ENCODE measurements at places on chromosomes 4 and X.

DNA sequence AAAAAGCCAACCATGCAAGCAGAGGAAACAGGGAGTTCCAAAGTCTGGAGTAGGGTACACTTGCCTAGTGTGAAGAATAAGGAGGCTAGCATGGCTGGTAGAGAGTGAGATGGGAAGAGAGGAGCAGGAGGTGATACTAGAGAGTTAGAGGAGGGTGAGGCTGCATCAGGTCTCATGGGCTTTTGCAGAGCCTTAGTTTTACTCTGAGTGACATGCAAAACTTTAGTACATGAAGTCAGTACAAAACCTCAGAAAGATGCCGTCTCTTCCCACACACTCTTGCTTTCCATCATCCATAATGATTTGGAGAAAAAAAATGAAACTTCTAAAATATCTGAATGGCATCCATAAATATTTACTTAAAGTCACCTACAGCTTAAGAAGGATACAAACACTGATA lies 5.0 kb downstream of the OPRPN start:
- DNase-seq, result no peak

- DNase-seq, result no peak
Measured at GRCh38 chr4:77861495-77861894, 1.1 kb upstream of the MRPL1 start.

DNA sequence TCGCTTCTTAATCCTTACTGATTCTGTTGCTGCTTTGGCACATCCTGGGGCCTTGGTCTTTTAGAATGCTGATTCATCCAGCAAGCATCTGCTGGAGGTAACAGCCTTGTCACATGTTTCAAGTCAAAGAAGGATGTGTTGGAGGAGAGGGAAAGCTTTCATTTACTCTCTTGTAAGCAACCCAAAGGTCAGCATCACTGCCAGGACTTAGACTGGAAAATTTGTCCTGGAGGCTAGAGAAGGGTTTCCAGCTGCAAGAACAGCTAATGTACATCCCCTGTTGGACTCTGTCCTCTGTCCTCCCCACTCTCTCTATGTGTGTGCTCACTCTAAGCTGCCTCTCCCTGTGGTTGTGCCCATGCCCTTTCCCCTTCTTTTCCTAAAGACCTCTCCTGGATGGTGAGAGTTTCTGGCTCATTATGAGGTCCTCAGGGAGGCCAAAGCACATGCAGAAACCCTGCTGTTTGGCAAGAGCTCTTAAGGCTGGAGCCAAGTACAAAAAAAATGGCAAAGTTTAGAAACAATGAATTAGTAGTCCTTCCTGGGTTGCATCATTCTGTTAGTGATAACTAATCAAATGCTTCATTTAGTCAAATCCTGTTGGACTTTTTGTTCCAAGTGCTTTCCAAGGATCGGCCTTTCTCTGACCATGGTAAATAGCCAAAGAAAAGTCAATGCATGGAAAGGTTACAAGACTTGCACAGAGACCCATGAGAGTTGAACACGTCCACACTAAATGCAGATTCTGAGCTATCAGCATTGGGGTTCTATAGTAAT lies 13.4 kb upstream of the SRPX start:
- no peak for DNase-seq

DNA sequence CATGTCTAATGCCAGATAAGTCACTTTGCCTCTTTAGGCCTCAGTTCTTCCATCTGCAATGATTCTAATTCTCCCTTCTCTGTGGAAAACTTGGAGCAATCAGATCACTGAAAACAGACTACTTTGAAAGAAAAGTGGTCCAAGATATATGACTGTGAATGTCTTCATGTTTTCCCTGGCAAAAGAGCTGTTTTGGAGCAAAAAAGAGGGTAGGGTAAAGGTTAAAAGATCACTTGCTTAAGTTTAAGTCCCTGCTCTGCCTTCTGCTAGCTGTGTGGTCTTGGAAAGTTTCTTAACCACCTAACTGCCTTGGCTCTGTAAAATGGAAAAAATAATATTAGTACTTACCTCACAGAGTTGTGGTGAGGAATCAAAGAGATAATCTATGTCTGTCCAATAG lies 140.3 kb upstream of the PAK3 start:
- DNase-seq, result no peak

- DNase-seq, result no peak
Measured at GRCh38 chr4:98290511-98290910, 29.3 kb downstream of the RAP1GDS1 start.

GRCh38 chr4:85548841-85549240 lies 73.9 kb downstream of the ARHGAP24 start:
- no peak for DNase-seq

DNA sequence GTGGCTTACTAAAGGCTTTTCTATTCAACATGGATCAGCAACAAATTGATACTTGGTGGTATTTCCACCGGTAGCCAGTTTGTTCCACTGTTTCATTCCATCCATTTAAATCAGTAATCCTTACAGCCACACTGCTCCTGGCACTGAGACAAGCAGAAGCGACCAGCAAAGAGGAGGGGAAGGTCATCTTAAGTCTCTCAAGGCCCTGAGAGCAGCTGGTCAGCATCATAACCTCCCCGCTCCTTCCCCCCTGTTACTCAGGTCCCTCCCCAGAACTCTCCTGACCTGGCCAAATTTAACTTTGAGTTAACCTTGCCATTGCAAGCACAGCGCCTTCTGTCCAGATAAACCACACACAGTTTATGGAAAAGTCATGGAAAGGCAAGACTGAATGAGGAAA lies 331.3 kb upstream of the KLF3 start:
- no peak for DNase-seq

DNA sequence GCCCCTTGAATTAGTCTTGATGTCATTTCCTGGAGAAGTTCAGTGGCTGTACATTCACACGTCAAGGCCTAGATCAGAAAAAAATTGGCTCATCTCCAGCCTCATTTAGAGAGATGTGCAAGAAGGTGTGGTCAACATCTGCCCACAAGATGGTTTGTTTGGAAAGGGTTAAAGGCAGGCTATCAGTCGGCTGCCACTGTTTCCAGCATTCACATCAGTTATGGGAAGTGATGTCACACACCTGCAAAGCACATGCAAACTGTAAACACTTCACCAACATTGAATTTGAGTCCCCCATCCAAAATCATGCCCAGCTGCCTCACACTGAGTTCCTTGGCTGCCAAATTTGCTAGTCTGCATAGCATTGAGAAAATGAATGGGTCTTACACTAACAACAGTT lies 498.3 kb upstream of the INTU start:
- DNase-seq, result no peak

DNA sequence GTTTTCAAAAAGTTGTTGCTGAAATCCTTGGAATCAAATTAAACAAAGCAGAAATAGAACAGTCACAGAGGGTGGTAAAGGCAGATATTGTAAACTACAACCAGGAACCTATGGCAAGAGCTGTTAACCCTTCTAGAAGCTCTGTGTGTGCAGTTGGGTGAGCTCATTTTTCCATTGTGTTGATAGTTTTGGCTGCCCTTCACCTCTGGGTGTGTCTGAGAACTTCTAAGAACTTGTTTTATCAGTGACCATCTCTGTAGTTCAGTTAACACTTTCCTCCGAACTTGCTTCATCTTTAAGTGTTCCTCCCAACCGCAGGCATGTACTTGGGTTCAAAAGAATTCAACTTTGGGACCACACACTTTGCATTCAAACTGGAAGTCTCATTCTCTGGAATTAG lies 32.7 kb downstream of the RBMX start:
- DNase-seq, result no peak

- no peak for DNase-seq
Measured at GRCh38 chr4:93144644-93145043, 683.9 kb upstream of the ATOH1 start.

GRCh38 chrX:25427873-25428555 lies 412.2 kb upstream of the ARX start:
- no peak for DNase-seq

DNA sequence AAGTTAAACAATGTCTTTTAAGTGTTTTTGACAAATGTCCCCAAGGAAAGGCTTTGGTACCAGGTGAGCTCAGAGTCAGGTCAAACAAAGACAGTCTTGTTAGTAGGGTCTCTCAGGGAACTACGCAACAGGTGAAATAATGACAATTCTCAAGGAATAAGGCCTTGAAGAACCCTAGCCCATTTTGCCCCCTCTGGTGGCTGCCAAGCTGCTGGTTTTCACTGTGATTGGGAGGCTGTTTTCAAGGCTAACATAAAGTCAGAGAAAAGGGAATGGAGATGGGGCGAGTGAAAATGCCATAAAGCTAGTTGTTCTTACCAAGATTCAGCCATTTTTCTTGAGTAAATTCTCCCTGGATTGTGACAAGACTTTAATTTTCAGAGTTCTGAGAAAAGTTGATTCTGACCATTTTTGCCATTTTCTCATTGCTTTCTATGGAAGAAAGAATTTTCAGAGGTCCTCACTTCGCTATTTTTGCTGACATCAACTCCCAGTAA lies 58.7 kb downstream of the RWDD4 start:
- DNase-seq, result no peak

- DNase-seq, result no peak
Measured at GRCh38 chr4:8939160-8939839, 67.7 kb upstream of the HMX1 start.

GRCh38 chr4:113531572-113531971 lies 230.0 kb downstream of the CAMK2D start:
- DNase-seq, result no peak

DNA sequence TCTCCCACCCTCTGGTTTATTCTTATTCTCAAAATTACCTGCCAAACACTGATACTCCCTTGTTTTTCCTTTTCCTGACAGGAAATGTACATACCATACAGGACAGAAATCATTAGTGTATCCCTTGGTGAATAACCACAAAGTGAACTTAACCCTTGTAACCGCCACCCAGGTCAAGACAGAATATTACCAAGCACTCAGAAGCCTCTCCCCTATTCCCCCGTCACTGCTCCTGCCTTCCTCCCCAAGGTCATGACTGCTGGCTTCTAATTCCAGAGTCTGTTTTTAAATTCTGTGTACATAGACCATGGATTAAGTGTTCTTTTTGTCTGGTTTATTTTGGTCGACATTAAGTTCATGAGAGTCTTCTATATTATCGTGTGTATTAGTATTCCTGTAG lies 37.7 kb downstream of the HTT start:
- DNase-seq, result no peak

- DNase-seq, result no peak
Measured at GRCh38 chrX:129665916-129666644, 11.3 kb upstream of the APLN start.

DNA sequence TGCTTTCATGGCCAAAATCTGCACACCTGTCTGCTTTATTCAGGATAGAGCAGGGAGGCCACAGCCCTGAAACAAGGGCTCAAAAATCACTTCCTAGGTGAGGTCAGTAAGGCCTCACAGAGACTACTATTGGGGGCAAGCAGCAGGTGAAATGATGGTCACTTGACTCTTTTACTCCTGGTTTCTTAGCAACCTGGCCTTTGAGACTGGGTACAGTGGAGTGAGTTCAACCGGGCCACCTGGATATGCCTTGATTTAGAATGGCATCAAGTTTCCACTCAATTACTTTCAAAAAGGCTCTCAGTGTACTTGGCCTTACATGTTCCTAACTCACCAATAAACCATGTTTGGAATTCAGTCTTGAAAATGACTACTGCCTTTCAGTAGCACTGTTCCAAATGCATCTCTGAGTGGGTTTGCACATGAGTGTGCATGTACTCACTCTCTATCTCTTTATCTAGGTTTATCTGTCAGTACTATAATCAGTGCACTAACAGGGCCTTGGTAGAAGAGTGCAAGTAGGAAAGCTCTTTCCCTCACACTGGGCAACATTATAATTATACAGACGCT lies 388.2 kb downstream of the OPHN1 start:
- no peak for DNase-seq

DNA sequence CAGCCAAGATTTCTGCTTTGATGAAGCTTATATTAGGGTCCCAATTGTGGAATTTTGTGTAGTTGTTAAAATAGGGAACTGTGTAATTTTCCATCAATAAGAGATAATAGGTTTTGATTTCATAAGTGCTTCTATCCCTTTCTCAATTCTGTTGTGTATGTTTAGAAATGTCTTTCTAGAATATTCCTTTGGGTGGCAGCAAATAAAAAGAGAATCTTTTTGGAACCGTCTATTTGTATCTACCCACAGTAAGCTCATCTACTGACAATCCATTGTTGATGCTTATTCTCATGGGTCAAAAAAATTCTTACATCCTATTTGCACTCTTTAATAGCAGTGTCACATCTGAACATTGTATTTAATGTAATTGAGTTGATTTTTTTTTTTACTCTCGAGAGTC lies 61.7 kb downstream of the TMA16 start:
- no peak for DNase-seq

DNA sequence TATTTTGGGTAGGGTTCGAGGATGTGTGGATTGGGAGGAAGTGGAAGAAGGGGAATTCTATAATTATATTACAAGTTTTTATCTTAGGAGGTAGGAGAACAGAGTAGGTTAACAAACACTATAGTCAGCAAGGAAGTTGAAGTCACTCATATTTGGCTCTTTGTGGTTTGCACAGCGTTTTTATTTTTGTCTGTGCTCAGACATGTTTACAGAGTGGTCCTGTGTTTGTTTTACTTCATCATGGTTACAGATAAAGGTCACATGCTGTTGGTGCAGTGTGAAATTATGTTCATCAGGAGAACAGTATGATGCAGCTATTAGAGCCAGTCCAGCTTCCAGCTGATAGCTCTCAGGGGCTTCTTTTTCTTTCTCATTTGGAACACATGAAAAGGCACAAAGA lies 299.9 kb upstream of the SFRP2 start:
- DNase-seq, result no peak

DNA sequence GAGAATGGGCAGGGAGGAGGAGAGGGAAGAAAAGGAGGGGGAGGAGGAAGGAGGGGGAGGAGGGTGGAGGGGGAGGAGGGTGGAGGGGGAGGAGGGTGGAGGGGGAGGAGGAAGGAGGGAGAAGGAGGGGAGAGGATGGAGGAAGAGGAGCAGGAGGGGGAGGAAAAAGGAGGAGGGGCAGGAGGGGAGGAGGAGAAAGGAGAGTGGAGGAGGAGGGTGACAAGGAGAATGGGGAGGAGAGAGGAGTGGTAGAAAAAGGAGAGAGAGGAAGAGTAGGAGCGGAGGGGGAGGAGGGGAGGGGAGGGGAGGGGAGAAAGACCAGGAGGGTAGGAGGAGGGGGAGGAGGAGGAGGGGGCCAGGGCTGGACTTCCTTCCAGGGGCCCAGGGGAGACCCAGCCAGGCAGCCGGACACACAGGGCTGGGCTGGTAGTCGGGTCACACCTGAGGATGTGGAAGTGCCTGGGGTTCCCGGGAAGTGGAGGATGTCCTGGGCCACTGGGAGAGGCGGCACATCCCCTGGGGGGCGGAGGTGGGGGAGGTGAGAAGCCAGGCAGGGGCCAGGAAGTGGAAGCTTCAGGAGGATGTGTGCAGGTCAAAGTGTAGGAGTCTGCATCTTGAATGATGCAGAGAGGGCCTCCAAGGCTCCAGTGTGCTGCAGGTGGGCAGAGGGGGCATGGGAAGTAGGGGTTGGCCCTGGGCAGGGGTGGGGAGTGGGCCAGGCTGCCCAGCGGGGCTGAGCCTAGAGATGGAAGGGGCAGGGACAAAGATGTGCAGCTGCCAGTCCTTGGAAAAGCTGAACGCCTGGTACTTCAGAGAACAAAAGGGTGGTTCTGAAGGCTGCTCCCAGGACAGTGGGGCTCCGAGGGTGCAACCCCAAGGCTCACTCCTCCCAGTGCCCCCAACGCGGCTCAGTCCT lies 18.8 kb downstream of the IL3RA start:
- no peak for DNase-seq

Data from hepatocyte (in vitro differentiated cells).